ENCODE measurements at places on chromosomes 4 and X.

- no peak for DNase-seq
Measured at GRCh38 chrX:38992441-38993096, 191.3 kb downstream of the MID1IP1 start.

DNA sequence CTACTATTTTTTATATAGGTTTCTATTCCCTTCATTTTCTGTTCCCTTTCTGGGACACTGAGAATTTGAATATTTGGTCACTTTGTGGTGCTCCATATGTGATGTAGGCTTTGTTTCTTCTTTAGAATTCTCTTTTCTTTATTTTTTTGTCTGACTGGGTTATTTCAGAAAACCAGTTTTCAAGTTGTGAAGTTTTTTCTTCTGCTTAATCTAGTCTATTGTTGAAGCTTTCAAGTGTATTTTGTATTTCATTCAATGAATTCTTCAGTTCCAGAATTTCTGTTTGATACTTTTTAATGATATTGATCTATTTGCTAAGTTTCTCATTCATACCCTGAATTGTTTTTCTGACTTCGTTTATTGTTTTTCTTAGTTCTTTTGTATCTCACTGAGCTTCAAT is 96.2 kb upstream of the HAND2 start:
- no peak for DNase-seq

- peak; percentile 28 for DNase-seq
Measured at GRCh38 chr4:3637326-3638016, 105.2 kb upstream of the LRPAP1 start.

GRCh38 chr4:153318696-153319320 is 25.7 kb upstream of the MND1 start:
- DNase-seq = no peak

DNA sequence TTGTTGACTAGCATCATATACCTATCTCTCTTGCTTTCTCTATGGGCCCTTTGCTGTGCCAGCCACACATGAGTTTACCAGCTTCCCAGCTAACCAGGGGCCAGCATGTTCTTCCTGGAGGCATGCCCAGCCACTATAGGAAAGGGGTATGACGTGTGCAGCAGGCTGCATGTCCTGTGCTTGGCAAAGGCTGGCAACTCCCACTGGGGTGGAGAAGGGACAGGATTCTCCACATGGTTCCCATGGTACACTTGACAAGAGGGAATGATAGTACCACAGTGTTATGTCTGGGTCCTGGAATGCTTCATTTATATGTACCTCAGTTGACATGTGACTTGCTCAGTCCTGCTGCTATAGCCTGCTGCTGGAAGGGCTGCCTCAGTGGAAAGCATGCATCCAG is 78.8 kb downstream of the TMEM164 start:
- DNase-seq = no peak

- DNase-seq = no peak
Measured at GRCh38 chrX:19740744-19741143, 146.7 kb downstream of the SH3KBP1 start.

- DNase-seq = no peak
Measured at GRCh38 chr4:111434586-111434985, 710.7 kb upstream of the FAM241A start.

- no peak for DNase-seq
Measured at GRCh38 chrX:154719132-154719675, 31.7 kb downstream of the GAB3 start.

GRCh38 chr4:89746377-89746776 is 90.6 kb downstream of the SNCA start:
- DNase-seq = no peak
